DMS53 (cell line): ENCODE measurements at places on chromosomes 16 and 17.

GRCh38 chr16:58012481-58012880 lies 11.3 kb downstream of the USB1 start:
- no peak for DNase-seq

DNA sequence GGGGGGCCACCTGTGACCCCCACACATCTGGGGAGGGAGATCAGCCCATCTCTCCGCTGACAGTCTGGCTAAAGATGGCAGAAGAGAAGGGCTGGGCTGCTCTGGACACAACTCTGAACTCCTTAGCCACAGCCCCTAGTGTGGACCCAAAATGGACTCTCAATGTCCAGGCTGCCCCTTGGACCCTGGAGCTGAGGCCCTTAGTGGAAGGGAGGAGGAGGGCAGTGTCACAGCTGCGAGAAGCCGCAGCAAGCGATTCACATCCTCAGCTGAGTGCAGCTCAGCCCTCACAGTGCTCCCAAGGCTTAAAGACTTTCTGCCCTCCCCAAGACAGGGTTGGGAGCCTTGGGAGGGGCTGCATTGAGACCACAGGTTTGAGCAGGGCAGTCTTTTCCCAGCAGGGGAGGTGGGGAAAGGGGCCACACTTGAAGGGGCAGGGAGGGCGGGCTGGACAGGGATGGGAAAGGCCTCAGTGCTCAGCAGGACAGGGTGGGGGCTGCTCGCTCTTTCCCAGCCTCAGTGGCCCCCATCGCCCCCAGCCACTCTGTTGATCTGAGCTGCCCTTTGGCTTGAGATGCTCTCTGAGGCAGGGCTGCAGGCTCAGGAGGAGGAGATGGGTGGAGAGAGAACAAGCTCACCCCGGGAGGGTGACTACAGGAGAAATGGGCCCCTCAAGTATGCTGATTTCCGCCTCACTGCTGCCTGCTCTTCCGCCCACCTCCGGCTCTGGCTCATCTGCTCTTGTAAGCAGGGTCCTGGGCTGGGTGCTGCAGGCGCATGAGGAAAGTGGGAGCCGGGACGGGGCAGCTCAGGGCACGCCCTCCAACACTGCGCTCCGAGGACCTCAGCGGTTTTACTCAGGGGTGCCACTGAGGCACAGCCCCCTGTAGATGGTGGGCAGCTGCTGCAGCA lies 50.9 kb upstream of the MTSS2 start:
- DNase-seq: no peak

GRCh38 chr17:1280652-1281051 lies 1.2 kb downstream of the TRARG1 start:
- DNase-seq: no peak

- DNase-seq: no peak
These were observed 168.8 kb downstream of the C16orf78 start for GRCh38 chr16:49542391-49542891.

DNA sequence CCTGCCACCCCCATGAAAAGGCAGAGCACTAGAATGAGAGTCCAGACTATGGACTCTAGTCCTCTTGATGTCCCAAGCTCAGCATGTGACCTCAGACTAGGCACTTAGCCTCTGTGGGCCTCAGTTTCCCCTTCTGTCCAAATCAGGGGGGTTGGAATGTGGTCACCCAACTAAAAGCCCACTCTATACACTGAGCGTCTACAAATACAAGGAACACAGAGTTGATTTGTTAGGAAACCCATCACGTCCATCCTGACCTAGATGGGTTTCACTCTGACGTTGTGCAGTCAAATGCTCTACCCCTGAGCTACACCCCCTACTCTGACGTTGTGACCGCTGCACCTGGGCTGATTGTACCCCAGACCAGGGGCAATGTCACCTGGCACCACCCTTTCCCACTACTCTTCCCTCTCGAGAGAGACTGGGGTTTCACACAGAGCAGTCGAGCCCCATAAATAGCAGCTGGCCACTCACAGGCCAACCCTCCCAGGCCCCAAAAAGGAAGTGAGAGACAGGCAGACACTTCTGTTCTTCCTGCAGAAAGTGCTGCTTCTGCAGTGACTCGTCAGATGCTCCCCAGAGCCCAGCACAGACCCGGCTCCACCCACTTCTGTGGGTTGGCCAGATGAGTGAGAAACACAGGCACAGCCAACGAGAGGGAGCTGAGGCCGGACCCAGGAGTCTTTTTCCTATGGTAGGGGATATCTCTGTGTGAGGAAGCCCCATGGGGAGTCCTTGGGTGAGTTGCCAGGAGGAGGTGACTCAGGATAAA lies 16.1 kb upstream of the TNFRSF13B start:
- peak; percentile 23 for DNase-seq
